ENCODE measurements at places on chromosomes 7 and 10.

- peak; percentile 59 for DNase-seq
These were observed 255.8 kb downstream of the TWIST1 start for GRCh38 chr7:18861514-18862118.

DNA sequence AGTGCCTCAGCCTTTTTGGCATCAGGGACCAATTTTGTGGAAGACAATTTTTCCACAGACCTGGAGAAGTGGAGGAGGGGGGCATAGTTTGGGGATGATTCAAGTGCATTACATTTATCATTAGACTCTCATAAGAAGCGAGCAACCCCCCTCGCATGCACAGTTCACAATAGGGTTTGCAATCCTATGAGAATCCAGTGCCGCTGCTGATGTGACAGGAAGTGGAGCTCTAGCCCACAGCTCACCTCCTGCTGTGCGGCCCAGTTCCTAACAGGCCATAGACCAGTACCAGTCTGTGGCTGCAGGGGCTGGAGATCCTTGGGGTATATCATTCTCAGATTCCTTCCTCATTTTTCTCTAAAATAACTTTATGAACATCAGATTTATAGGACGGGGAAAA lies 50.8 kb downstream of the ATAD1 start:
- no peak for DNase-seq

GRCh38 chr10:18753312-18753895 lies 94.2 kb downstream of the ARL5B start:
- DNase-seq: no peak

DNA sequence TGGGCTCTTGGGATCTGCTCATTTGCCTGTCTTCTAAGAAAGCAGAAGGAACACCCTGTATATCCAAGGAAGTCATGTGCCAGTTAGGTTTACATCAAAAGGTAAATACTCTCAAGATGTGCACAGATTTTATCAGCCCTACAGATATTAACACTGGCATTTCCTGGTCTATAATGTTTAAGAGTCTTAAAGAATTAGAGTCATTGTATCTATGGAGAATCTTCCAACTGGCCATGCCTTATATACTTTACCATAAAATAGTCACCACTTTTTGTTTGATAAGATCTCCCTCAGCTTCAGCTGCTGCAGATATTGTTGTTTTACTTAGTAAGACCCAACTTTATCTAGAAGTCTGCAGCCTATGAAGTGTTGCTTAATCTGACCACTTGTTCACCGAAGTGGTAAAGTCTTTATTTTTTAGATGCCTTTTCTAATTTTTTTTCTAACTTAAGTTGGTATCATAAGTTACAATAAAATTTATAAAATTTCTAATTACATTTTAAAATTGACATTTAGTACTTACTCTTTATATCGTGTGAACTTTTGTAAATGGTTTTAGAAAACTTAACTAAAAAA lies 58.5 kb downstream of the CPED1 start:
- no peak for DNase-seq

DNA sequence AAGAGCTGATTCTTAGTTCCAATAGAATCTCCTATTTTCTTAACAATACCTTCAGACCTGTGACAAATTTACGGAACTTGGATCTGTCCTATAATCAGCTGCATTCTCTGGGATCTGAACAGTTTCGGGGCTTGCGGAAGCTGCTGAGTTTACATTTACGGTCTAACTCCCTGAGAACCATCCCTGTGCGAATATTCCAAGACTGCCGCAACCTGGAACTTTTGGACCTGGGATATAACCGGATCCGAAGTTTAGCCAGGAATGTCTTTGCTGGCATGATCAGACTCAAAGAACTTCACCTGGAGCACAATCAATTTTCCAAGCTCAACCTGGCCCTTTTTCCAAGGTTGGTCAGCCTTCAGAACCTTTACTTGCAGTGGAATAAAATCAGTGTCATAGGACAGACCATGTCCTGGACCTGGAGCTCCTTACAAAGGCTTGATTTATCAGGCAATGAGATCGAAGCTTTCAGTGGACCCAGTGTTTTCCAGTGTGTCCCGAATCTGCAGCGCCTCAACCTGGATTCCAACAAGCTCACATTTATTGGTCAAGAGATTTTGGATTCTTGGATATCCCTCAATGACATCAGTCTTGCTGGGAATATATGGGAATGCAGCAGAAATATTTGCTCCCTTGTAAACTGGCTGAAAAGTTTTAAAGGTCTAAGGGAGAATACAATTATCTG lies 1.6 kb downstream of the LRRTM3 start:
- DNase-seq: no peak

- DNase-seq: no peak
These were observed 31.5 kb downstream of the KCNH2 start for GRCh38 chr7:150946421-150947240.

DNA sequence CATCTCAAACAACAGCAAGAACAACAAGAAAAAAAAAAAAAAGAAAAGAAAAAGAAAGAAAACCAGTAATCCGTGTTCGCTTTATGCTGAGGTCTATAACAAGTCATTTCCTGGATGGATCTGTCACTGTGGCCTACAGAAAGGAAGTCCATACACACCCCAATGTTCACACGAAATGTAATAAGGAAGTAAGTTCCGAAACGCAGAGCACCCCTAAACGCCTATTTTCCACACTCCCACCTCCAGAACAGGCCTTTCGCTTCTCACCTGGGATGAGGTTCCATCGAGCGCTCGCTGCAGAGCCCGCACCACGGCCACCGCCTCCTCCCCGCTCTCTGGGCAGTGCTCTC lies 735 bp downstream of the ZNF394 start:
- peak; percentile 51 for DNase-seq

DNA sequence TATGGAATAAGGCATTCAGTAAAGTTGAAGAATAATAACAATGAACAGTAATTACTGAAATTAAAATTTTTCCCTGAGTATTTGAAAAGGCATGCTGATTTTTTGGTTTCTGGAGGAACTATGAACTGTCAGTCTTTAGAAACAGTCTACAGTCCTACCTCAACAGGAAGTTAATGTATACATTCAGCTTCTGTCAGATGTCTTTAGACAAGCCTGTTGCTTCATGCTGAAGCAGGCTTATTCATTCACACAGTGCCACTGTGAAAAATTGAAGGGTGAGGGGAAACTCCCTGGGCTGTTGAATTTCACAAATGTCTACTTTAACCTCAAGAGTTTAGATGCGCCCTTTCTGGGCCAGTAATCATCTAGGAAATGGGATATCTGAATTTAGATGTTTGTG lies 3.5 kb downstream of the NRF1 start:
- peak; percentile 87 for DNase-seq

DNA sequence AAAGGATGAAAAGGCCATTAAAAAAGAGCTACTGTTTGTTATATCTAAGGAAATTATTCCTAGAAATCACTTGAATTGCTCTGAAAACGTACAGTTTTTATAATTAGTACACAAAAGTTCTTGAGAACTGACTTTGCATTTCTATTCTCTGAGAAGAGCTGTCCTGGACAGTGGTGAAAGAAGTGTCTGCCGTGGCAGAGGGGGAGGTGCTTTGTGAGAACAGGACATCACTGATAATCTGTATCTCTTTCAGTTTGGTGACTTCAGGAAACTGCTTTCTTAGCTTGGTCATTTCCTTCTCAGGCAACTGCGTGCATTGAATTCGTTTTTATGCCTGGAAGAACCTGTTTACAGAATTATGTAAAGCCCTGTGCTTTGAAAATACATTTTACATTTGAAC lies 52.1 kb downstream of the POLL start:
- no peak for DNase-seq

DNA sequence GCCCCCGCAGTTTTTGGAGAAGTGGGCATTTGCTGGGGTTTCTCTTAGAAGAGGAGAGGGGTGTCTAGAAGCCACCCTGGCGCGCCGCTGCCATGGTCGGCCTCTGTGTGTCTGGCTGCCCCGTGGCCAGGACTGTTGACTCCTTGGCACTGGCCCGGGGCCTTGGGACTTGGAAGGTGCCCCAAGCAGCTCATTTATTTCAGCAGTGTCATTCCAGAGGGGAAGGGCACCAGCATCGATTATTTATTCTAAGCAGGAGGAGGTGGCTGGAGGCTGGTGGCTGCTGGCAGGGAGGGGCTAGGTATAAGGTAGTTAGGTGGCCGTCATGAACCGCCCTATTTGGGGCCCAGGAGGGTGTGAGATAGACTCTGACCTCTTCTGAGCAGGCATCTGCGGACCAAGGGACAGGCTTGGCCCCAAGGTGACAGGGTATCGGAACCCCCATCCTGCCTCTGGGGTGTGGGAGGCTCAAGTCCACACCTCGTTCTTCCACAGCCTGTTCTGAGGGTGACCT lies 1.6 kb downstream of the GTF2IRD1 start:
- DNase-seq: no peak

DNA sequence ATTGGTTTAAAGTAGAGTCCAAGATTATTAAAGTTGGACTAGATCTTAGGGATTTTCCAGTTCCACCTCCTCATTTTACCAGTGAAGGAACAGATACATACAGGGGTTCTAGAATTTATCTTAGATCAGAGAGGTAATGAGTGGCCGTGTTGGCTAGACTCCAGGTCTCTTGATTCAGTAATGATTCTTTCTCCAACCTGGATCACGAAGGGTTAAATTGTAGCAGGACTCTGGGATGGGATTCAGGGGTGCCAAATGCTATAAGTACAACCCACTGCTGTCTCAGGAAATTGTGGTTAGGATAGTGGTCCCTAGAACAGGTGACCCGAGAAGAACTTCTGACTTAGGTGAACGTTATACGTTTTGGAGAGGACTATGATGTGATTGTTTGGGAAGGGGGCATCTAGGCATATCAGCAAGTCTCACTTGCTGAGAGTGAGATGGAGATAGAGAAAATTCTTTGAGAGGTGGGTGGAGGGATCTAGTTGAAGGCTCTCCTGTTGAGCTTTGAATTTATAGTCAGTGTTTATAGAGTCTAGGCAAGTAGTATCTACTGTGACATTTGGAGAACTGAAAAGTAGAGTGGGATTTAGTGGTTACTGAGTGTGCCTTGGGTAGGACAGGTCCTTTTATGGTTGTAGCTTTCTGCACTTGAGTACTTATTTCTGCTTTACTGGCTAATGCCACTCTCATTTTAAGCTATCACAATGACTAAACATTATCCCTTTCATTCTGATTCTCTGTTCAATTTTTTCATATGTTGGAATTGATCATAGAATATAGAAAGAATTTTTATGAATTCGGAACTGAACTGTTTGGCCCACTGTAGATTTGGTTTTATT lies 58.3 kb downstream of the ST7 start:
- peak; percentile 62 for DNase-seq

GRCh38 chr10:76244061-76244686 lies 812.8 kb downstream of the LRMDA start:
- no peak for DNase-seq

DNA sequence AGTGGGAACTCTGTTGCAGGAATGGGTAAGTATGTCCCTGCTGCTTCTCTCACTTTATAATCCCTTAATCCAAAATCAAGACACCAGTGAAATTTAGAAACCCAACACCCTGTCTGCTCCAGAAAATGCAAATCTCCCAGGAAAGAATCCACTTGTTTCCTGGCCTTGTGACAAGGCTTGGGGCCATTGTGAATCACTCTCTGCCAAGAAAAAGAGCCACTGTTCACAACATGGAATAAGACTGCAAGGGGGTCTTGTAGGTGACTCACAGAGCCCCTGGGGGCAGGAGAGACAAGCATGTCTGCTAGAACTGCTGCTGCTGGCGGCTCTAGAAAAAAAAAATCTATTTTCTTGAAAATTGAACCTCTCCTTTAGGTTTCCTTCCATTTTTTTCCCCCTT lies 191.2 kb downstream of the SORCS1 start:
- no peak for DNase-seq

DNA sequence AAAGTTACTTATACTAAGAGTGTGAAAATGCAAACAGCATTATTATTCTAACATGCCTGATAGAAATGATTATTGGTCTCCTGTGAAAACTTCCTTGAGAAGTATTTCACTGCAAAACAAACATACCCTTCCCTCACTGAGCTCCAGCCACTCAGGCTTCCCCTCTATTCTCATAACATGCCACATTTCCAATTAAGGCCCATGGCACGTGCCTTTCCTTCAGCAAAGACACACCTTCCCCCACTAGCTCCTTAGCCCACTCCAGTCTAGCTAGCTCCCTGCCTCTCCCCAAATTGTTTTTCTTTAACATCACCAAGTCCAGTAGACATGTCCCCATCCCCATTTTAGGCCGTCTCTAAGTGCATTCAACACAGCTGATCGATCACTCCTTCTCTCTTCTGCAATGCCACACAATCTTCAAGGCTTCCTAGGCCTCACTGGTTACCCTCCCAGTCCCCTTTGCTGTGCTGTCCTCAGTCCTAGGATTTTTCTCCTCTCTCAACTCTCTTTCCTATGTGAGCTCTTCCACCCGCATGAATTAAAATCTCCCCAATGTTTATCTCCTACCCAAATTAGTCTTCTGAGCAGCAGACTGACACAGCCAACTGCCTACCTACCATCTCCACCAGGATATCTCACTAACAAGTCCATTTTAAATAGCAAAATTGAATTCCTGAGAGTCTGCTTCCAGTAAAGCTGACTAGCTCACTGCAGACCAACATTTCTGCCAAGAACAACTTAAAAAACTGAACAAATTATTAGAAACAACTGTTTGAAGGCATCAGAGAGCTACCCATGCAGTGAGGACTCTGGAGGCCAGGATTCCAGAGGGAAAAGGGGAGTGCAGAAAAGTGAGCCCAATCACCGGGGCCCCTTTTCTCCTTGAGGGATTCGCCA lies 11.9 kb downstream of the CYTH3 start:
- no peak for DNase-seq

- no peak for DNase-seq
These were observed 17.2 kb upstream of the MPP7 start for GRCh38 chr10:28320090-28320489.

DNA sequence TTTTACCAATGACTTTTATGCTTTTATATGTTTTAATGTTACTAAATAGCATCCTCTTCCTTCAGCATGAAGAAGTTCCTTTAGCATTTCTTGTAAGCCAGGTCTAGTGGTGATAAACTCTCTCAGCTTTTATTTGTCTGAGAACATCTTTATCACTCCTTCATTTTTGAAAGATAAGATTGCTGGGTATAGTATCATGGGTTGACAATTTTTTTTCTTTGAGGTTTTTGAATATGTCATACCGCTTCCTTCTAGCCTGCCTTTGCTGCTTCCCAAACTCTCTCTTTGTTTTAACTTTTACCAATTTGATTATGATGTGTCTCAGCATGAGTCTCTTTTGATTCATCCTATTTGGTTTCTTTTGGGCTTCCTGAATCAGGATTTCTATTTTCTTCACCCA lies 108.2 kb upstream of the KAT6B start:
- no peak for DNase-seq

DNA sequence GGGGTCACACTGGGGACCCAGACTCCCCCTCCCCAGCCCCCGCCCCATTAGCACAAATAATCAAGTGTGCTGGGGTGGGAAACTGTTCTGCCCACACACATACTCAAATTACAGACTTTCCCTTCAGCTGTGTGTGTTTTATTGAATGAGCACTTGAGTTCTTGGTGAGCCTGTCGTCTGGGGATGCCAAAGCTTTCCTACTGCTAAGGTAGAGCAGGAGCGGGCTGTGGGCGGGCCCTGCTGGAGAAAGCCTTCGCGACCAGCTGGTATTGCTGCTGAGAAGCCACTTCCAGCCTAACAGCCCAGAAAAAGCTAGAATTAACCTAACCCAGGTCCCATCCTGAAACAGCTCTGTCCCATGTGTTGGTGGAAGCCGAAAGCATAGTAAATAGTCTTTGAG lies 87.0 kb upstream of the KMT2E start:
- DNase-seq: no peak

- no peak for DNase-seq
These were observed 20.5 kb downstream of the CCSER2 start for GRCh38 chr10:84348860-84349259.

- DNase-seq: no peak
These were observed 20.6 kb upstream of the CDCA7L start for GRCh38 chr7:21966271-21966670.

GRCh38 chr10:126369125-126369710 lies 19.1 kb downstream of the ADAM12 start:
- no peak for DNase-seq
